ENCODE measurements at places on chromosomes 6 and 20.

GRCh38 chr6:18473755-18474154 is 86.6 kb downstream of the RNF144B start:
- no peak for DNase-seq

GRCh38 chr20:4685923-4686221 is 35.8 kb upstream of the PRND start:
- no peak for DNase-seq

DNA sequence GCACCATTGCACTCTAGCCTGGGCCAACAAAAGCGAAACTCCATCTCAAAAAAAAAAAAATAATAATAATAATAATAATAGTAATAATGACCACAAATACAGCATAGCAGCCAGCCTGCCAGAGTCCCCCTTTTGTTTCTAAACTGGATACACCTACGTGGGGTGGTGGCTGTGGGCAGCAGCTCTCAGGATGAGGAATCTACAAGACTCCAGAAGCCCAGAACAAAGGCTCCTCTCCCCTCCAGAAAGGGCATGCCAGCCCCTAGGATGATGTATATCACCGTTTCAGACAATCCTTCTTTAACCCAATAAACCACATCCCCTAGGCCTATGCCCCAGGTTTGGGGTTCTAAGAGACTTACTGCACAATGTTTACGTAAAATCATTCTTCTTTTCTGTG is 155.9 kb downstream of the QRSL1 start:
- DNase-seq: no peak

- no peak for DNase-seq
Observed at GRCh38 chr6:105667056-105667455, 264.2 kb upstream of the PREP start.

GRCh38 chr6:144215402-144215931 is 65.2 kb downstream of the STX11 start:
- DNase-seq: peak; percentile 53

GRCh38 chr6:337805-338368 is 45.6 kb downstream of the DUSP22 start:
- DNase-seq: no peak

- no peak for DNase-seq
Observed at GRCh38 chr20:57670288-57671071, 39.3 kb downstream of the PMEPA1 start.

DNA sequence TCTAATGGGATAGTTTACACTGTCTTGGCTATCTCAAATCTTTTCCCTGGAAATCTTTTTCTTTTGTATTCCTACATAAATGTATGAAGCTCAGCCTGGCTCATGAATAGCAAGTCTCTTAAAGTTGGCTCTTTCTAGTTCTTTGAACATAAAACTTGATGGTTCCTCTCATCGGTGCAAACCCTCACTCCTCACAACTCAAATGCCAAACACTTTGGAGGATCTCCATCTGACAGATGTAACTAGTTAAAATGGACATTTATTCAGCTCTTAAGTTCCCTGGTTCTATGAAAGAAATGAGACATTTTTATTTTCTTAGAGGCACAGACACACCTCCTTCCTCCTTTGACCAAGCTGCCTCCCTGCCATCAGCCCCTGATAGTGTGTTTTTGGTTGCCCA is 43.6 kb upstream of the IL17A start:
- no peak for DNase-seq

- no peak for DNase-seq
Observed at GRCh38 chr6:144920391-144920961, 635.3 kb downstream of the UTRN start.

DNA sequence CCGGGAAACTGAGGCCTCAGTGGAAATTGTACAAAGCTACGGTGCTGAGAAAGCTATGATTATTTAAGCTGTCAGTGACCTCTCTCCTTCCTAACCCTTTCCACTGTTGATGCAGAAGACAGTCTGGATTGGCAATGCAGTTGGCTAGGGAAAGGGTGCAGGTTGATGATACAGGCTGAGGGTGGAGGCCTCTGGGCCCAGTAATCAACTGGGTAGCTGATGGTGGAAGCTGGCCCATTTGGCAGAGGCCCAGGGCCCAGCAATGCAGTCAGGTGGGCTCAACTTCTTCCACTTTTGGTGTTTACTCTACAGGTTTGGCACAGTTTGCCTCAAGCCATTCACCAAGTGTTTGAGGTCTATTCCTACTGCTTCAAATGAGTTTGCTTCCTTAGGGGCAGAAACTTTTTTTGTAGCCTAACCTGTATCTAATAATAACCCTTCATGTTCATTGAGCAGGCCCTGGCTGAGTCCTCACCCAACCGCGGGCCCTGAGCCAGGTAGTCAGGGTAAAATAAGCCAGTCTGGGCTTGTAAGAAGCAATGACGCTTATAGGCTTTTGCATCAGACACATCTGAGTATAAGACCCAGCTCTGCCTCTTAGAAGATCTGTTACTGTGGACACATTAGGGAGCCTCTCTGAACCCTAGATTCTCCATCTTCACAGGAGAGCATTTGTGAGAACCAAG is 12.1 kb downstream of the BCL2L1 start:
- peak; percentile 49 for DNase-seq

DNA sequence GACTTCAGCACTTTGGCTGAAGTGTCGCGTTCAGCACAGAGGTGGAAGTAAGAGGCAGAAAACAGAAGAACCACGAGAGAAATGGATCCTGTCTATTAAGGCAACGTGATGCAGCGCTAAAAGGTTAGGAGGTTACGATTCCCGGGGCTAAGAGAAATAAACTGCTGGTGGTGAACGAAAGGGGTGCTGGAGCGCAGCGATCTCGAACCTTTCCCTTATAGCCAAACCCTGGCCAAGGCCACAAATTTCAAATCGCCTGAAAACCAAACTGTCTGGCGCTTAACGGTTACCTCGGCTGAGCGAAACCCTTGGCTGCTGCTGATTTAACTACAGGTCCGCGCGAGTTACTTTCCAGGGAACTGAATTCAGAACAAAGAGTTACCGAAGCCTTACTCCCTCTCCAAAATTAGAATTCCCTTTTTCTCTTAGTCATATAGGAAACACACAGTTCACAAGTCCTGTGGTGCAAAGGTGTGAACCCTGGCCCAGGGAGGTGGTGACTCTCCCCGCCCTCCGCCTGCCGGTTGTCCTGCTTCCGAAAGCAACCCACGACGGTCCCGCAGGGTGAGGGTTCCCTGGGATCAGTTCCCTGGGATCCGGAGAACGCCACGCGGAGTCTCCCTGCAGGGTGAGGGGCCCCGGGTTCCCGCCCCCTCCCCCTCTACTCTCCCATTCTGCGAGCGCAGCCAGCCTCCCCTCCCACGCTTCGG is 1.3 kb upstream of the SLC35D3 start:
- peak; percentile 31 for DNase-seq

DNA sequence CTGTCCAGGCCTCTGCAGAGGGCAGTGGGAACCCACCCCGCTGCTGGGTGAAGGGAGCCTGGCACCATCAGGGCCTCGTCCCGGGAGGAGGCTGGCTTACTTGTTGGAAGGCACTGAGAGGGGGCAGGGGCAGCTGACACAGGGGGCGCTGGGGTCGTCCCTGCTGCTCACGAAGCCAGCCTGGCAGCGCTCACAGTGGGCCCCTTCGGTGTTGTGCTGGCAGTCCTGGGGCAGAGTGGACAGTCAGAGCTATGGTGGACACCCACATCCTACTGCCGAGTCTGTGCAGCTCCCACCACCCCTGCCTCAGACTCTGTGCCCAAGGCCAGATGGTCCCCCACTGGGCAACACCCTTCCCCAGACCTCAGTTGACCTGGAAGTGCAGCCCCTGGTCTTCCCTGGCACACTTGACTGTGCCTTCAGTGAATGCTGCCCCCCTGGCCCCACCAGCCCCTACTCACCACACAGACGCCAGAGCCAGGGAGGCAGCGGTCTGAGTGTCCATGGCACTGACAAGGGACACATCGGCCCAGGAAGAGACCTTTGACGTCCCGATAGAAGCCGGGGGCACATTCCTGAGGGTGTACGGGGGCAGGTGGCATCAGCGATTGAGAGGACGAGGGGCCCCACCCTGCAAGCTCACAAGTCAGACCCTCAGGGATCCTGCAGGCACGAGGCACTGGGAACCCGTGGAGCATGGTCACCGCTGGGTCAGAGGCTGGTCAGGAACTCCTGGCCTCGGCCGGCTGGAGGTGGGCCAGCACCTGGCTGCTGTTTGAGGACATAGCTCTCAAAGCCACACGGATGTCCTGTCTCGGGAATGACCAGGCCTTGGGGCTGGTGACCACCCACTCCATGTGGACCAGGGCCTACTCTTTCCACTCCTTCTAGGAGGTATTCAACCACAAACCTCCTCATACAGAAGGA is 21.4 kb downstream of the ADRM1 start:
- DNase-seq: no peak

DNA sequence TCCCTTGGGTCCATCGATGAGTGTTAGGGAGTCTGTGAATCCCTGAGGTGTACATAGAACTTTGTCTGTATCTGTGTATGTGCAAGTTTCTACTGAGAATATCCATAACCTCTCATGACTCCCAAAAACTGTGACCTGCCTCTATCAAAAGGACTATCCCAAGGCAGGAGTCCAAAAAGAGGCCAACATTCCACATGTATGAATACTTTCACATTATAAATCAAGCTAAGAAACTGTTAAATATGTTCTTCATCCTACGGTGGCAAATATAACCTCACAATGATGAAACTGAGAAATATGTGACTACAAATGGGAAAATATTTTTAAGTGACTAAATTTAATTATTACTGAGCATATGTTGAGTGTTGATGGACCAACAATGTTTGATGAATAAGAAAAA is 16.1 kb upstream of the STX11 start:
- no peak for DNase-seq

GRCh38 chr6:119205911-119206618 is 127.6 kb upstream of the FAM184A start:
- DNase-seq: no peak

Measured in NCI-H82 (cell line).